ENCODE measurements at places on chromosomes 4 and X. TPM values are rescaled to one million over a fixed set of nuclear protein-coding genes. Genes with fewer than 3 reads are reported as not detected.
A peak's percentile ranks its signal among the peaks of the same experiment; 100 is the strongest.

Gene FNIP2
- total RNA-seq: 31.5 TPM

Gene GRID2
- total RNA-seq: not detected

Gene HSFX2
- 1.8 TPM for total RNA-seq

Gene PLXNB3
- total RNA-seq: 0.81 TPM

Gene UGT2B17
- total RNA-seq: not detected

Gene GPR119
- total RNA-seq: not detected

Gene SPANXN2
- total RNA-seq: not detected

Gene CXCL8
- 0.52 TPM for total RNA-seq

Gene ENPEP
- 4.3 TPM for total RNA-seq

Gene TEX28
- total RNA-seq: not detected

GRCh38 chr4:34250562-34250961, 1993.8 kb downstream of the ARAP2 start:
- no peak for DNase-seq
- no peak overlapping the region for H3K4me3 ChIP-seq

DNA sequence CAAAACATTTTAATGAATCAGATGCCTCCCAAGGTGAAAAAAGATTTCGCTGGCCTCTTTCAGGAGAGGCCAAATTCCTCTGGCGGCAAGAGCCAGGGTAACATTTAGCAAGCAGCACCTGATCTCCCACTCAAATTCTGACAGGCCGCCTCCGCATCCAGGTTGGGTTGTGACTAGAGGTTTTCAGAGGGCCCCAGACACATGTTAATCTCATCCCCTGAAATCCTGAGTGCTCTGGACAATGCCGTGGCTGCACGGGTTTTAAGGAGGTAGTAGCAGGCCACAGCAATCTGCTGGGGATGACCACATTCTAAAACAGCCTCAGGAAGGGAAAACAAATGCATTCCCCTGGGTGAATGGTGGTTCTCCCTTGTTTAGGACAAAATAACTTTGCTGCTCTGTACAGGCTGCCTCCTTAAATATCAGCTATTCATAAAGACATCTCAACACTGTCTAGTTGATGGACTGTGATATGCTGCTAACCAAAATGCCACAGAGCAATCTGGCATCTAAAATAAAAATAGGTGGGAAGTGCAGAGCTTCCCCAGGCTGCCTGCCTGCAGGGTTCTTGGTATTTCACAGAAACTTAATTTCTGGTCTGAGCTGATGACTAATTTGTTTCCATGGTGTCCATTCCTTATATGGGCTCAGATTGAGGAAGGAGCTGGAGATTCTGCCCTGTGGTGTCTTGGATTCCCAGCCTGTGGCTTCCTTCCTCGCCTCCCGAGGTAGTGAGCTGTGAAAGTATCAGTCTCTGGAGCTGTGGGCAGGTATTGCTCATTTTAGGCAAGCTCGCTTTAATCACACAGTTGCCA, 202.0 kb downstream of the DCLK2 start:
- H3K27ac ChIP-seq: no peak overlapping the region
- peaks cover 15% of the 10 kb centered on the region for H3K36me3 ChIP-seq
- H3K4me1 ChIP-seq: no peaks in the 10 kb centered on the region
- no peak for DNase-seq
- no peaks in the 10 kb centered on the region for H3K27me3 ChIP-seq
- no peak overlapping the region for H3K4me3 ChIP-seq

GRCh38 chr4:146214238-146214637, at the start of gene REELD1:
REELD1 (plus strand) TSS chr4:146214538; CDS start chr4:146216953, 2,415 bp downstream.
- no peaks in the 10 kb centered on the region for H3K36me3 ChIP-seq
- no peak for DNase-seq
- H3K27me3 ChIP-seq: no peaks in the 10 kb centered on the region
- H3K4me1 ChIP-seq: no peaks in the 10 kb centered on the region
- H3K27ac ChIP-seq: no peak within 1 kb of the TSS
- H3K4me3 ChIP-seq: no peak within 1 kb of the TSS

GRCh38 chr4:99413140-99413539, 22.0 kb downstream of the ADH7 start:
- DNase-seq: no peak
- no peaks in the 10 kb centered on the region for H3K36me3 ChIP-seq
- no peaks in the 10 kb centered on the region for H3K27me3 ChIP-seq
- H3K27ac ChIP-seq: no peak overlapping the region

DNA sequence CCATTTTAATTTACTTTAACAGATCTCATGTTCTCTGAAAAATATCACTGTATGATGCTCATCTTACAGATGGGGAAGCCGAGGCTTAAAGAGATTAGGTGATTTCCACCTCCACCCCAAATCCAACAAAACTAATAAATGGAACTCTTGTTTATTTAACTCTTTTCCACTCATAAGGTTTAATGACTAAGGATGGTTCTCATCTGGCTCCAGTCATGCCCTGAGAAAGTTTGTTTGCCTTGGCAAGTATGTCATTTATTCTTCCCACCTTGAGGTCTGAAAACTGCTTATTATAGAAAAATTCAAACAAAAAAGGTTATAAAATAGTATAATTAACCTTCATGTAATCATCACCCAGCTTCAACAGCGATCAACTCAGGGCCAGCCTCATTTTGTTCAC, 56.3 kb downstream of the PPEF2 start:
- H3K27ac ChIP-seq: no peak overlapping the region
- no peaks in the 10 kb centered on the region for H3K27me3 ChIP-seq
- no peak overlapping the region for H3K4me3 ChIP-seq
- H3K4me1 ChIP-seq: peaks cover 10% of the 10 kb centered on the region
- H3K36me3 ChIP-seq: no peaks in the 10 kb centered on the region

- peaks cover under 1% of the 10 kb centered on the region for H3K4me1 ChIP-seq
- DNase-seq: no peak
- no peaks in the 10 kb centered on the region for H3K36me3 ChIP-seq
- H3K27me3 ChIP-seq: no peaks in the 10 kb centered on the region
- no peak overlapping the region for H3K4me3 ChIP-seq
- no peak overlapping the region for H3K27ac ChIP-seq
Observed at GRCh38 chr4:183966371-183966770, 61.3 kb downstream of the STOX2 start.

- peak within 1 kb of the TSS; percentile 30 for H3K4me3 ChIP-seq
- H3K4me1 ChIP-seq: no peaks in the 10 kb centered on the region
- DNase-seq: no peak
- H3K27me3 ChIP-seq: no peaks in the 10 kb centered on the region
- no peaks in the 10 kb centered on the region for H3K36me3 ChIP-seq
- H3K27ac ChIP-seq: no peak within 1 kb of the TSS
Observed at GRCh38 chr4:99816545-99817308, at the start of gene DAPP1. DAPP1 (plus strand) TSS chr4:99816827; CDS start chr4:99816914, 87 bp downstream.

DNA sequence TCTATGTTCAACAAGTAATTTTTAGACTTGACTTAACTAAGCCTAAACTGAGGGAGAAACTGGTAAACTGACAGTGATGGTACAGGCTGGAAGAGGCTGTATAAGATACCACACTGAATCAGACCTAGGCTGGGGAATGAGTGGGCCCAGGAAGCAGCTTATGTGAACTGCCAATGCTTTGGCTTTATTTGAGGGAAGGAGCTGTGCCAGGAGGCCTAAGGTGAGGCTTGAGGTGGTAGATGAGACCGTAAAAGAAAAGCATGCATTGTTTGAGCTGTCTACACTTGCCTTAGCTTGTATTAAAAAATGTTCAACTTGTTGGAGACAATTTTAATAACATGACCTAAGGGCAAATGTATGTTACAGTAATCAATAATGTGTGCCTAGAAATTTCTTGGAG, 96.2 kb downstream of the RS1 start:
- H3K4me1 ChIP-seq: no peaks in the 10 kb centered on the region
- no peaks in the 10 kb centered on the region for H3K36me3 ChIP-seq
- H3K27ac ChIP-seq: no peak overlapping the region
- H3K27me3 ChIP-seq: no peaks in the 10 kb centered on the region

GRCh38 chr4:32858971-32859370, 2138.8 kb downstream of the PCDH7 start:
- no peak overlapping the region for H3K27ac ChIP-seq
- H3K36me3 ChIP-seq: no peaks in the 10 kb centered on the region
- no peak overlapping the region for H3K4me3 ChIP-seq
- no peaks in the 10 kb centered on the region for H3K4me1 ChIP-seq

GRCh38 chr4:86283371-86283770, 76.5 kb downstream of the MAPK10 start:
- no peaks in the 10 kb centered on the region for H3K36me3 ChIP-seq
- H3K4me1 ChIP-seq: no peaks in the 10 kb centered on the region
- no peak overlapping the region for H3K4me3 ChIP-seq
- DNase-seq: no peak
- H3K27me3 ChIP-seq: no peaks in the 10 kb centered on the region

- peaks cover 22% of the 10 kb centered on the region for H3K36me3 ChIP-seq
- H3K4me1 ChIP-seq: no peaks in the 10 kb centered on the region
- H3K27me3 ChIP-seq: no peaks in the 10 kb centered on the region
- H3K27ac ChIP-seq: no peak overlapping the region
- DNase-seq: no peak
Observed at GRCh38 chr4:37839426-37839825, 12.9 kb downstream of the PGM2 start.

GRCh38 chr4:182826391-182826790, 90.8 kb downstream of the DCTD start:
- no peaks in the 10 kb centered on the region for H3K36me3 ChIP-seq
- H3K4me3 ChIP-seq: no peak overlapping the region
- no peak for DNase-seq
- H3K4me1 ChIP-seq: no peaks in the 10 kb centered on the region
- no peak overlapping the region for H3K27ac ChIP-seq

DNA sequence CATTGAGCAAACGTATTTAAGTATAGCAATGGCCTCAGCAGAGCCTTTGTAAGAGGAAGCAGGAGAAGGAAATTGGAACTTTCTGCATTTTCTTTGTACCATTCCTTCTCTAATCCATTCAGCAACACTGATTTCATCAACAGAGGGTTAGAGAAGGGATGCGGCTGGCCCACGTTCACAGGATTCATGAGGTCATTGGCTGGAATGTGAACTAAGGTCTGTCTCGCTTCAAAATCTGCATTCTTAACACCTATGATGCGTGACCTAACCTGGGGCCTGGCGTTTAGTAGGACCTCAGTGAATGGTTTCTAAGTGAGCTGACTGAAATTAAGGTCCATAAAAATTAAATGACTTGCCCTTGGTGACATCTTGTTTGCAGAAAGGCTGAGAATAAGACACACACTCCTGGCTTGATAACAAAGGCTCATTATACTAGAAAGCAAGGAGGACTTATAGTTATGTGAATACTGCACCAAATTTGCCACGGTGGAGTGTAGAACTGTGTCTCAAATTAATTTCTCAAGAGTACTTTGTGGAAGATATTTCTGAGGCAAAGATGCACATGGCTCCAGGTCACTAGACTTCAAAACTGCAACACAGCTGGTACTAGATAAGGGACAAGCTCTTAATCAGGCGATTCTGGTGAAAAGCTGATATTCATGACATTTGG, 25.4 kb downstream of the FGFBP1 start:
- no peak for DNase-seq
- H3K36me3 ChIP-seq: no peaks in the 10 kb centered on the region
- H3K27me3 ChIP-seq: no peaks in the 10 kb centered on the region
- H3K27ac ChIP-seq: no peak overlapping the region
- no peaks in the 10 kb centered on the region for H3K4me1 ChIP-seq

GRCh38 chr4:160423879-160424451, 1321.1 kb downstream of the RAPGEF2 start:
- no peak for DNase-seq
- H3K4me3 ChIP-seq: no peak overlapping the region
- H3K36me3 ChIP-seq: no peaks in the 10 kb centered on the region
- no peaks in the 10 kb centered on the region for H3K27me3 ChIP-seq
- no peak overlapping the region for H3K27ac ChIP-seq

GRCh38 chrX:14939644-14940043, 66.4 kb downstream of the MOSPD2 start:
- no peak overlapping the region for H3K4me3 ChIP-seq
- no peak overlapping the region for H3K27ac ChIP-seq
- no peaks in the 10 kb centered on the region for H3K27me3 ChIP-seq
- no peaks in the 10 kb centered on the region for H3K4me1 ChIP-seq
- no peak for DNase-seq

DNA sequence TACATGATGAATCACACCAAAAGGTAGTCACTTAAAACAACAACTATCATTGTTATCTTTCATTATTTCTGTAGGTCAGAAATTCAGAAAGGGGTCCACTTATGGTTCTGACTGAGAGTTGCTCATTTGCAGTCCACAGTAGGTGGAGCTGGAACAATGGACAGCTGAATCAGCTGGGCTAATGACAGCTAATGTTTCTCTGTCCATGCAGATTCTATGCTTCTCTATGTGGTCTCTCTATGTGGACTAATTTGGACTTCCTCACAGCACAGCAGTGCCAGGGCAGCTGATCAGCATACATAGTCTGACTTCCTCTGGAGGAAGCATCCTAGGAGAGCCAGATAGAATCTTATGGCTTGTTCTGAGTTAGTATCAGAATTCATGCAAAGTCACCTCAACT, 131.7 kb upstream of the INTU start:
- no peak overlapping the region for H3K4me3 ChIP-seq
- no peaks in the 10 kb centered on the region for H3K4me1 ChIP-seq
- H3K36me3 ChIP-seq: no peaks in the 10 kb centered on the region
- DNase-seq: no peak
- H3K27me3 ChIP-seq: no peaks in the 10 kb centered on the region
- H3K27ac ChIP-seq: no peak overlapping the region

DNA sequence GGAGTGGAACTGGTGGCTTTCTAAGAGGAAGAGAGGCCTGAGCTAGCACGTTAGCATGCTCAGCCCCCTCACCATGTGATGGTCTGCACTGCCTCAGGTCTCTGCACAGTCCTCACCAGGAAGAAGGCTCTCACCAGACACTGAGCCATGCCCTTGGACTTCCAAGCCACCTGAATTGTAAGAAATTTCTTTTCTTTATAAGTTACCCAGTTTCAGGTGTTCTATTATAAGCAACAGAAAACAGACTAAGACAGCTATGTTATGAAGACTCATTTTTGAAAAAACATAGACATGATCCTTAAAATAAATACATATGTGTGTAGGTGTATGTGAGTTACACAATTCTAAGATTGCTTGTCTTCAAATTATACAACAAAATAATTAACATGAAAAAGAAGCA, 74.7 kb downstream of the CEP44 start:
- H3K36me3 ChIP-seq: no peaks in the 10 kb centered on the region
- H3K4me3 ChIP-seq: no peak overlapping the region
- H3K27ac ChIP-seq: no peak overlapping the region
- no peak for DNase-seq
- no peaks in the 10 kb centered on the region for H3K4me1 ChIP-seq

DNA sequence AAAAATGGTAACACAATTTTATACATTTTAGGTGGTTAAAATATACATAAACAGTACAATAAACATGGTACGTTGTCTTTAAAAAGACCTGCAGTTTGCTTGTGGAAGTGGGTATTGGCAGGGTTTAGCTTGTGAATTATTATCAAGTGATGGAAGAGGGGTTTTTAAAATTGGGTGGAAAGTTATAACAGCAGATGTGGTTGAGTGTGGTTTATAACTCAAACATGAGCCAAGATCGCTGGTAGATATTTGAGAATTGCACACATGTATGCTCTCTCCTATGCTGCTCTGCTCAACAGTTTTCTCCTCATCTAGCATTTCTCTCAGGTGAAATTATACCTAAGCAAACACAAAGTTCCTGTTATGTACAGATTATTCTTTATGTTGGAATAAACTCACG, 14.0 kb downstream of the EPGN start:
- no peak overlapping the region for H3K4me3 ChIP-seq
- DNase-seq: no peak
- H3K4me1 ChIP-seq: no peaks in the 10 kb centered on the region
- H3K27me3 ChIP-seq: peaks cover 9% of the 10 kb centered on the region

All from psoas muscle (tissue), 8 donors.